ENCODE measurements at places on chromosomes 6 and 20.
A peak's percentile ranks its signal among the peaks of the same experiment; 100 is the strongest.

DNA sequence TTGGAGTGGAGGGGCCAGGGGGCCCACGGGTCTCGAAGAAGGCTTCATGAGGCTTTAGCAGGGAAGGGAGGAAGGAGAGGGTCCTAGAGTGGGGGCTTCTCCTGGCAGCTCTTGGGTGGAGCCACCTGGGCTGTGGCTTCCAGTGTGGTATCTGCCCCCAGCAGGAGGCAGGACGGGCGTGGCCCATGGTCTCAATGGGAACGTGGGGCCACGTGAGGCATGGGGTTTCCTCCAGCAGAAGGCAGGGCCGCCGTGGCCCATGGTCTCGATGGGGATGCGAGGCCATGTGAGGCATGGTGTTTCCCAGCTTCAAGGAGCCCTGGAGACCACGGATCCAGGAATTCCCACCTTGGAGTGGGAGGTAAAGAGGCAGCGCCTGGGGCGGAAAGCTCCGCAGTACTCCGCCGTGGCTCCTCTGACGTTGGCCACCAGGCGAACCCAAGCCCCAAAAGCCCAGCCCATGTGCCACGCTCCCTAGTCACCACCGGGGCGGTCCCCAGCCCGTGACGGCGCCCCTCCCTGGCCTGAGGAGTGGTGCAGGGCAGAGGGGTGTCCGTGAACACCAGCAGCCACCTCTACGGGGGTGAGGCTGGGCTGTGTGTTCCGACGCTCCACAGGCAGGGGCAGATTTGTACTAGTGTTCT is 62.0 kb upstream of the GATA5 start:
- peak; percentile 81 for DNase-seq

DNA sequence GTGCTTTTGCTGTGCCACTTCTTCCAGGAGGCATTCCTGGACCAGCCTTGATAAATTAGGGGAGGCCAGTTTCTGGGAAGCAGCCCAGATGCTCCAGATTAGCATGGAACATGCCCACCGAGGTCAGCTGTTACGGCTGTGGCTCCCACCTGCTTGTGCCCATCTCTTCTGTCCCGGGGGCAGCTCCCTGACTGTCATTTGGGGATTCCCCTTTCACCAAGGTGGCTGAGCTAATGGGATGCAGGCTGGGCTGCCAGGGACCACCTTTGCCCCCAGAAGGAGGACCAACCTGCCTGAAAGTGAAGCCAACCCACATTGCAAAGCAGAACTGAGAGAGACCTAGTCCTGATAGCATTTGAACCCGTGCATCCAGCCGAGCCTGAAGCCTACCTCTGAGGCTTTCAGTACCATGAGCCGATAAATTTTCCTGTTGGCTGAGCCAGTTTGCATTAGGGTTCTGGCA is 85.3 kb downstream of the PTPN1 start:
- no peak for DNase-seq

- DNase-seq = peak; percentile 20
These were observed 35.3 kb downstream of the TOX2 start for GRCh38 chr20:43949741-43950618.

GRCh38 chr6:134256862-134257261 is 61.0 kb downstream of the SGK1 start:
- no peak for DNase-seq

DNA sequence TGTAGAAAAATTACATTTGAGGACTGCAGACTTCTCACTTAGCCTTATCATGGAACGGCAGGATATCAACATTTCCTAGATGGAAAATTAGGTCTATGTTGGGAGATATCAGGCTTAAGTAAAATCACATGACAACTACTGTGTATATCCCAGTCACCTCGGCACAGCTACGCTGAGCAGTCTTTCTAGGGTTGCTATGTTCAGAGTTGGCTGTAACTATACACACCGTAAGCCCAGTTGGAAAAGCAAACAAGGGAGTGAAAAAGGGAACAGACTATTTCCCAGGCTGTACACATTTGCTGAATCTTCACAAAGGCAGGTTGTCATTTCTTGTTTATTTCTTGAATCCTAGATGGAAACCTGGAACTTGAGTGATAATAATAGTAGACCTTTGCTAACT is 80.7 kb upstream of the PTPRK start:
- no peak for DNase-seq

DNA sequence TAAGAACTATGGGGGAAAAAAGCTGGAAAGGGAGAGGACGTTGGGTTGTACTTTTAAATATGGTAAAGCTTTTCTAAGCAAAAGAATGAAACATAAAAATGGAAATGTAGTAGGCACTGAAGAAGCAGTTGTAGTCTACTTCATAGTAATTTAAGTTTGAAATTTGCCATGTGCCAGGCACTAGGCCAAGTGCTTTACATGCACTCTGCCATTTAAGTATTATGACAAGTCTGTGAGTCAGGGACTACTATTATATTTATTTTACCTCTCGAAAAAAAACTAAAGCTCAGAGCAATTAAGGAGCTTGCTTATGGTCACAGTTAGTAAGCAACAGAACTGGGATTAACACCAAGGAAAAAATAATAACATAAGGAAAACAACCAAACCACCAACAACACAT is 257.8 kb downstream of the GMDS start:
- no peak for DNase-seq

DNA sequence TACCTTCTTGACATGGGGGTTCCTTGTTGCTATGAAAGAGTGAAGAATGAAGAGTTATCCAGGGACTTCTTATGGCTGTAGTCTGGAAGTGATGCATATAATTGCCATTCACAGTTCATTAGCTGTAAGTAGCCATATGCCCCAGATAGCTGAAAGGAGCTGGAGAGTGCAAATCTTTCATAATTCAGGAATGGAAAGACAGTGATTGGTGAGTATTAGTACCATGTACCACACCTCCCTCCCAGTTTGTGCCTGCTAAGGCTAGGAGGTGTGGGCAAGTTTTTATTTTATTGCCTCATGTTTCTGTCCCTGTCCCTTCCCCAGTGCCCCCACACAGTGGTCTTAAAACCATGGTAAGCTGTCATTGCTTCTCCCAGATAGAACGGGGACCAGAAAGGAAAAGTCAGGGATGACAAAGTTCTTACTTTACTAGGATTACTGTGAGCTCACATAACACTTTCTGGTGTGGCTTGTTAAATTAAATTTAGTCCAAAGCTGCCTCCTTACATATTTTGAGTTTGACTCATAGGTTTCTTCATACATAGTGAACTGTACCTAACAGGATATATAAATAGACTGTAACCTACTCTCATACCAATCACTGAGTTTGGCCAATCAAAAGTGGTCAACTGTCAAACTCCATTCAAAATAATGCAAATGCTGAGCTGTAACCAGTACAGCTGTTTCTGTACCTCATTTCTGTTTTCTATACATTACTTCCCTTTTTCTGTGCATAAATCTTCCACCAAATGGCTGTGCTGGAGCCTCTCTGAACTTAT is 119.4 kb downstream of the RFPL4B start:
- no peak for DNase-seq

DNA sequence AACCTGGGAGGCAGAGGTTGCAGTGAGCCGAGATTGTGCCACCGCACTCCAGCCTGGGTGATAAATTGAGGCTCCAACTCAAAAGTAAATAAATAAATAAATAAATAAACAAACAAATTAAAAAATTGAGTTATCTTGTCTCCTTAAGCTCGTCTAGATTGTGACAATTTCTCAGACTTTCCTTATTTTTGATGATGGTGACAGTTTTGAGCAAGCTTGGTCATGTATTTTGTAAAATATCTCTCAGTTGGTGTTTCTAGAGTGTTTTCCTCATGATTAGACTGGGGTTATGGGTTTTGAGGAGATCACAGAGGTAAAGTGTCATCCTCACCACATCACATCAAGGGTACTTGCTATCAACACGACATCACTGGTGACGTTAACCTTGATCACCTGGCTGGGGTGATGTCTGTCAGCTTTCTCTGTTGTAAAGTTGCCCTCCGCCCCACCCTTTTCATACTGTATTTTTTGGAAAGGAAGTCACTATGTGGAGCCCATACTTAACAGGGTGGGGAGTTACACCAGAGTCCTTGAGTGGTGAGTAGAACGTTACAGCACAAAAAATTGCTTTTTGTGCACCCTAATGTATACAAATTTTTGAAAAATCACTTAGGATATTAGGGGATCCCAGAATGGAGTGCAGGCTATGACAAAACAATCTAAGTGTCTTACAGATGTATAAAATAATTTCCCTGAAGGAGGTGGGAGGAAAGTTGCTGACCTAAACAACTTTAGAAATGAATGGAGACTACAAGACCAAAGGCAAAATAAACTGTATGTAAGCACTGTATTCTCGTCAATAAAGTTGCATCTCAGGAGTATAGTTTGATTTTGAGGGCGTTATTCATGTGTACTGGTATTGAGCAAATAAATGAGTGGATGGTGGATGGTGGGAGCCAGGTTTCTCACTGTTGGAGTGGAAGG is 116.4 kb upstream of the SGK1 start:
- DNase-seq = no peak

GRCh38 chr20:39822667-39823066 is 860.5 kb downstream of the DHX35 start:
- DNase-seq = no peak

DNA sequence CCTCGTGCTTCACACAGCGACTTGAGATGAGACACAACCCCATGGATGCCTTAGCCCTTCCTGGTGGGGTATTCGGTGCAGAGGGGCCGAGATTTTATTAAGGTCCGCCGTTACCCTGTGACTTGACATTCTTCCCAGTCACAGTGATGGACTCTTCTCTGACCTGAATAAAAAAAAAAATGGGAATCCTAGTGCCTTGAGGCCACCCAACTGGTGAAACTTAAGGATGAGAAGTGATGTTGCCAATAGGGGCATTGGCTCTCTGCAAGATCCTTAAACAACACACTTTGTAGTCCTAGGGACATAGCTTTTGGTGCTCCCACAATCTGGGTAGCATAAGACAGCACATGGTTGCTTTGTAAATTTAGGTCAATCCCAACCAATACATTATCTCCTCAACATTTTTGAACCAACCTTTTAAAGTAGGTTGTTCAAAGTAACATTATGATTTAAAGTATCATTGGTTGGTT is 814 bp upstream of the ADNP start:
- DNase-seq = no peak

DNA sequence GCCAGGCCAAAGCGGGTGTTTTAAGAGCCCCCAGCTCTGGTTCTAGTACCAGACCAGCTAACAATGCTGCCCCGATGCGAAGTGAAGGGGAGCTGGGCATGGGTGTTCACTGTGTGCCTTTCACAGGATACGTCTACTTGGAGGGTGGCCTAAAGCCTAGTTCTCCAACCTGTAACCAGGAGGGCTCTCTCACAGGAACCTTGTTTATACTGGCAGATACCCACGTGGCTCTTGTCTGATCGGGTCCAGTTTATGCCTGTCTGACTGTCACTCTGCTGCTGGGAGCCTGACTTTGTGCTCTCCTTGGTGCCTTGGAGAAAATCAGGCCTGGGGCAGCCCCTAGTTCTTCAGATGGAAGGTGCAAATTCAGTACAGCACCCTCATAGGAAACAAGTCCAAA is 60.2 kb upstream of the RNF144B start:
- DNase-seq = no peak

- DNase-seq = no peak
These were observed 876.7 kb downstream of the HACE1 start for GRCh38 chr6:103983011-103983410.

DNA sequence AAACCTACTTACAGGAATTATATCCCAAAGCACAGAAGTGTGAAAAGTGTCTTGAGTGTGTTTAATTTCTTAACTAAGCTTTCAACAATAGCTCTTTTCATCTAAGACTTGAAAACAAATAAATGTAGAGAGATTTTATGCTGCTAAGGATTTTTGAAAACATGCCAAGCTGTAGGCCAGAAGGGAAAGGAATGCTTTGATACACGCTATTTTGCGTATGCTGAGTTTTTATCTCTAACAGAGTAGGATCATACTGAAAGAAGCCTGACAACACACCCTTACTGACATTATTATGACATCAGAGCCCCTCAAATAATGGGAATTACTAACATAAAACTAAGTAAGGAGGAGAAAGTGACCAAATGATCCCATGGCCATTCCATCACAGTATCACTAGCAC is 265.5 kb downstream of the KHDC1L start:
- no peak for DNase-seq

GRCh38 chr20:9136114-9136513 is 67.2 kb downstream of the PLCB4 start:
- peak; percentile 41 for DNase-seq

DNA sequence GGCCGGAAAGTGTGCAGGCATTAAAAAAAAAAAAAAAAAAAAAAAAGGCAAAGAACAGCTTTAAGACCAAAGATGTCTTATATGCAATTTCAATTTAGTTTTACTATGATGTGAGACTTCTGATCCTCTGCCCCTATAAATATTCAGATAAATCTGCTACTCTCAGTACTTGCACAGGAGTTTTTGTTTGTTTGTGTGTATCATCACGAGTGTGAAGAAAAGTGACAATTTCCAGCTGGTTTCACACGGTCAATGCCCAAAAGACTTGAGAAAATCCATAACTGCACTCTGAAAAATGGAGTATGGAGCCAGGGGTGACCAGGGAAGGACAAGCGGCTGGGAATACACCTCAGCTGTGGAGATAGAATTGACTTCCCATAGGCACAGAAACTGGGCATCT is 757.7 kb downstream of the C6orf118 start:
- DNase-seq = no peak

GRCh38 chr6:125910527-125910926 is 46.0 kb upstream of the HINT3 start:
- no peak for DNase-seq

GRCh38 chr6:124053315-124053714 is 249.7 kb downstream of the NKAIN2 start:
- DNase-seq = no peak

- DNase-seq = no peak
These were observed 248.5 kb downstream of the TSHZ2 start for GRCh38 chr20:53220482-53221307.

- no peak for DNase-seq
These were observed at the start of gene BHLHE23 for GRCh38 chr20:63006540-63007359. Gene BHLHE23, minus strand, starts transcription at chr20:63006964. Its CDS starts 190 bp downstream, at chr20:63006774.

DNA sequence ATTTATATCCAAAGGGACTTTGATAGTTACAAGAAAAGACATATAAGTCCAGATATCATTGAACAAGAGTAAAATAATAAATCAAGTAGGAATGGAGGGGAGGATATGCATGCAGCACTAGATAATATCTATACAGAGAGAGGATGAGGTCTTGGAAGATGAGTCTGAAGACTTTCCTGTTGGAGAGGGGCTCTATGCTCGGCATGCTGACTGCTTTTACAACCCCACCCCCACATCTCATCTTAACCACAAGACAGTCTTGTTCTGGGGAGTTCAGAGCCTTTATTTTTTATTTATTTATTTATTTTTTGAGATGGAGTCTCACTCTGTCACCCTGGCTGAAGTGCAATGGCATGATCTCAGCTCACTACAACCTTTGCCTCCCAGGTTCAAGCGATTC is 48.4 kb upstream of the IER3 start:
- no peak for DNase-seq

- DNase-seq = no peak
These were observed 631 bp downstream of the RAET1L start for GRCh38 chr6:150024646-150025155.
